ENCODE measurements at places on chromosomes 5 and 9. TPM values are rescaled to one million over a fixed set of nuclear protein-coding genes. Genes with fewer than 3 reads are reported as not detected.

LCN15 gene
- not detected for total RNA-seq

- no peak for DNase-seq
- no peaks in the 10 kb centered on the region for H3K4me1 ChIP-seq
- H3K27me3 ChIP-seq, result peaks cover 13% of the 10 kb centered on the region
- no peaks in the 10 kb centered on the region for H3K36me3 ChIP-seq
- no peak overlapping the region for H3K4me3 ChIP-seq
These were observed 375.0 kb upstream of the CCNH start for GRCh38 chr5:87787625-87788256.

DNA sequence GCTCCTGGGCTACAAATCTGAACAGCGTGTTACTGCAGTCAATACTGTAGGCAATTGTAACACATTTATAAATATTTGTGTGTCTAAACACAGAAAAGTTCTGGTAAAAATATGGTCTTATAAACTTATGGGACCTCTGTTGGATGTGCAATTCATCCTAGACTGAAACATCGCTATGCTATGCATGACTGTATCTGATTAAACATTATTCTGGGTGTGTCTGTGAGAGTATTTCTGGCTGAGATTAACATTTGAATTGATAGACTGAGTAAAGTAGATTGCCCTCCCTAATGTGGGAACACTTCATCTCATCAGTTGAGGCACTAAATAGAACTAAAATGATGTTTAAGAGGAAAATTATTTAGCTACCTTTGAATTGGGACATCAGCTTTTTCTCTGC, 24.3 kb upstream of the PRDM9 start:
- H3K27me3 ChIP-seq, result no peaks in the 10 kb centered on the region
- H3K36me3 ChIP-seq, result no peaks in the 10 kb centered on the region
- no peak for DNase-seq
- H3K27ac ChIP-seq, result no peak overlapping the region

ANKRD31 gene
- 0.13 TPM for total RNA-seq

- no peak overlapping the region for H3K4me3 ChIP-seq
- no peak for DNase-seq
- H3K27ac ChIP-seq, result no peak overlapping the region
- no peaks in the 10 kb centered on the region for H3K27me3 ChIP-seq
These were observed 213.7 kb downstream of the DRD1 start for GRCh38 chr5:175230299-175230698.

DNA sequence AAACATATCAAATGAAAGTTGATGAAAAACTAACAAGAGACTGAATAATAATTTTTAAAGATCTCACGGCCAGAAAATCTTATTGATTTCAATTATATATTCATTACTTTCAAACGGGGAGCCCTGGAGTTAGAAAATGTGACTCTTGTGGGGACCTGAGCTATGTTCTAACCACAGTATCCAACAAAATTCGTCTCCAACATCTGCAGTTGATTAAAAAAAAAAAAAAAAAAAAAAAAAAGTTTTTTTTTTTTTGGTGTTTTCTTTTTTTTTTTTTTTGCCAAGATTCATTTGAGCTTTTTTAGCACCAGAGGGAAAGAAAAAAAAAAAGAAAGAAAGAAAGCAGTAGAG, 144.3 kb upstream of the PIK3R1 start:
- no peak overlapping the region for H3K27ac ChIP-seq
- no peaks in the 10 kb centered on the region for H3K36me3 ChIP-seq
- H3K4me1 ChIP-seq, result peaks cover 10% of the 10 kb centered on the region

- no peaks in the 10 kb centered on the region for H3K27me3 ChIP-seq
- no peak for DNase-seq
- peaks cover 85% of the 10 kb centered on the region for H3K36me3 ChIP-seq
- peaks cover 27% of the 10 kb centered on the region for H3K4me1 ChIP-seq
- no peak overlapping the region for H3K4me3 ChIP-seq
These were observed 32.7 kb downstream of the PRRT1B start for GRCh38 chr9:131578021-131578420.

DNA sequence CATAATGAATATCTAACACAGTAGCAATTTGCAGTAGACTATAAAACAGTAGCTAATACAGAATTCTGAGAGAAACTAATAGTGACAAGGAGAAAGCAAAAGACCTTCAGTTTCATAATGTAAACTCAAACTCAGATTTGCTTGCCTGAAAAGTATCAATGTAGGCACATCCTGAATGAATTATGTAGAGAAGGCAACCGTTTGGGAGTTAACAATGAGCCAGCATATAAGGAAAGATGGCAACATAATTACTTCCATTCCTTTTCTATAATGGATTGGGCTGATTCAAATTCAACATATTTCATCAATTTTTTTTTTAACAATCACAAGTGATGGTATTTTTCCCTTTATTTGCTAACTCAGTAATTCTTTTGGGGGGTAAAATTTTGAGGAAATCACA, 261.6 kb downstream of the SEMA5A start:
- H3K4me3 ChIP-seq, result no peak overlapping the region
- no peaks in the 10 kb centered on the region for H3K27me3 ChIP-seq
- H3K4me1 ChIP-seq, result no peaks in the 10 kb centered on the region
- H3K36me3 ChIP-seq, result no peaks in the 10 kb centered on the region
- no peak for DNase-seq

DNA sequence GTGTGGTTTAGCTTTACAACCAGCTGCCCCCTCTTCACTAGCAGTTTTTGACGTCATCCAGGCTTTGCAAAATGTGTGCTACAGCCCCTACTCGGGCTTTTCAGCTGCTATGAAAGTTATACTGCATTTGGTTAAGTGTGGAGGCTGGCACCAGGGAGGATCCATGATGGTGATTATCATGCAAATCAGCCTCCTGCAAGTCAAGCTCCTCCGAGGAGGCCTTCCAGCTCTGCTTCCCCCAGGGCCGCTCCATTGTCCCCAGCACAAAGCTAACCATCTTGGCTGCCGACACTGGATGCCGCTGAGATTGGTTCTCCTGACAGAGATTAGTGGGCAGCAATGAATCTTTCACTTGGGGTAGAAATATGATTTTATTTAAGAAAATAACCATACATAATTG, 159.6 kb downstream of the NR2F1-AS1 start:
- no peaks in the 10 kb centered on the region for H3K4me1 ChIP-seq
- no peaks in the 10 kb centered on the region for H3K36me3 ChIP-seq
- H3K27me3 ChIP-seq, result peaks cover under 1% of the 10 kb centered on the region
- no peak for DNase-seq

- H3K4me3 ChIP-seq, result no peak overlapping the region
- no peaks in the 10 kb centered on the region for H3K36me3 ChIP-seq
- H3K27me3 ChIP-seq, result no peaks in the 10 kb centered on the region
- peaks cover 10% of the 10 kb centered on the region for H3K4me1 ChIP-seq
- no peak for DNase-seq
- H3K27ac ChIP-seq, result no peak overlapping the region
These were observed 137.2 kb upstream of the ZNF608 start for GRCh38 chr5:124883681-124884080.

GRCh38 chr9:36813154-36813553, 220.9 kb downstream of the PAX5 start:
- no peak overlapping the region for H3K4me3 ChIP-seq
- no peaks in the 10 kb centered on the region for H3K36me3 ChIP-seq
- H3K27me3 ChIP-seq, result peaks cover 18% of the 10 kb centered on the region
- peaks cover 2% of the 10 kb centered on the region for H3K4me1 ChIP-seq
- no peak overlapping the region for H3K27ac ChIP-seq
- no peak for DNase-seq

GRCh38 chr9:80602291-80602690, 1030.5 kb downstream of the TLE4 start:
- no peak overlapping the region for H3K27ac ChIP-seq
- H3K36me3 ChIP-seq, result no peaks in the 10 kb centered on the region
- no peak for DNase-seq
- H3K4me3 ChIP-seq, result no peak overlapping the region

- H3K36me3 ChIP-seq, result no peaks in the 10 kb centered on the region
- H3K4me1 ChIP-seq, result no peaks in the 10 kb centered on the region
- no peak for DNase-seq
These were observed 34.0 kb downstream of the ZNF474 start for GRCh38 chr5:122163121-122164069.

DNA sequence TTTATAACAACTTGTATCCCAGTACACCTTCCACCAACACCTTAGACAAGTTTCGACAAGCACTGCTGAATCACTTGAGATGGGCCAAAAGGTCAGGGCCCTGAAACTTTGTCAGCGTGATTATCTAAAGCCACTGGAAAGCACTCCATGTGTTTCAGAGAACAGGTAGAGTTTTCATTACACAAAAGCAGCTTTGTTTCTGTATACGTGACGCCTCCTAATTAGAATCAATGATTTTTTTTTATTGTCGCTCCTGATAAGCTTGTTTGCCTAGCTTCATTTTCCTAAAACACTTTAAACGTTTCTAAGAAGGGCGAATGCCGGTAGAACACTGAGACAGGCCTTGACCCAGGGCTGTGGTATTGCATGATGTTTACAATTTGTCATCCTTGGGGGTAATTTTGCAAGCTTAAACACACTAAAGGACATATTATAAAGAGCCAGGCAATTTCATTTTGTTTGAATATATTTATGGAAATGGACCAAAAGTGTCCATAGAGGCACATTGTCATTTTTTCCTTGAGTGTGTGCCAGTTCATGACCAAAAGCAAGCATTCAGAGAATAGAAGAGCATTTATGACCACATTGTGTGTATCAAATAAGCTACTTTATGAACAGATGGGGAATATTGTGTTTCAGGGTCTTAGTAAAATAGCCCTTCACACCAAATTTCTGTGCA, 193.6 kb downstream of the GLIS3 start:
- H3K4me3 ChIP-seq, result no peak overlapping the region
- H3K27ac ChIP-seq, result no peak overlapping the region
- no peaks in the 10 kb centered on the region for H3K36me3 ChIP-seq
- no peak for DNase-seq
- H3K27me3 ChIP-seq, result no peaks in the 10 kb centered on the region

DNA sequence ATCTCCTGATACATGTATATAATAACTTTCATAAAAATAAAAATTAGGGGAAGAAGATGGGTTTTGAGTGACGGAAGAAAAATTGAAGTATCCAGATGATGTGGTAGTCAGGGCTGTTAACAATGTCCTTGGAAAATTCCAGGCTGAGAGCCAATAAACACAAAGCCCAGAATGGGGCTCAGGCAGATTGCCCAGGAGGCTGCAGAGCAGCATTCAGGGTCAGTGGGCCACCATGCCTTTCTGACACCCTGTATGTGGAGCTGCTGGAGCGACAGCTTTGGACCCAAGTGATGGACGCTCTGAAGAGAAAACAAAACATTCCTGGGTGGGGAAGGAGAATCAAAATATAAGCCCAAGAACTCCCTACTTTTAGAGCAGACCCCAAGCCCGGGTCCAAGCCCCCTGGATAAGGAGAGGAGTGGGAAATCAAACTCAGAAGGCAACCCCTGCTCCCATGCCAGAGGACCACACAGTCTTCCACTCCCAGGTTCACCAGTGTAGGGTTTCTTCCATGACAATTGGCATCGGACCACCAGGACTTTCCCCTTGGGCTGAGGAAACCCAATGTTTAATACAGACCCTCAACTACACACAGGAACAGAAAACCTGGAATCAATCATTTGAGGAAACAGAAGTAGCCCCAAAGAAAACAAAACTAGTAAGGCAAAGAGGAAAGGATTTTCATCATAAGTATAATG, 45.7 kb upstream of the SPATA31C2 start:
- H3K27ac ChIP-seq, result no peak overlapping the region
- H3K4me1 ChIP-seq, result no peaks in the 10 kb centered on the region
- DNase-seq, result no peak
- H3K4me3 ChIP-seq, result no peak overlapping the region
- peaks cover 2% of the 10 kb centered on the region for H3K27me3 ChIP-seq

KCNIP1 gene
- not detected for total RNA-seq

DNA sequence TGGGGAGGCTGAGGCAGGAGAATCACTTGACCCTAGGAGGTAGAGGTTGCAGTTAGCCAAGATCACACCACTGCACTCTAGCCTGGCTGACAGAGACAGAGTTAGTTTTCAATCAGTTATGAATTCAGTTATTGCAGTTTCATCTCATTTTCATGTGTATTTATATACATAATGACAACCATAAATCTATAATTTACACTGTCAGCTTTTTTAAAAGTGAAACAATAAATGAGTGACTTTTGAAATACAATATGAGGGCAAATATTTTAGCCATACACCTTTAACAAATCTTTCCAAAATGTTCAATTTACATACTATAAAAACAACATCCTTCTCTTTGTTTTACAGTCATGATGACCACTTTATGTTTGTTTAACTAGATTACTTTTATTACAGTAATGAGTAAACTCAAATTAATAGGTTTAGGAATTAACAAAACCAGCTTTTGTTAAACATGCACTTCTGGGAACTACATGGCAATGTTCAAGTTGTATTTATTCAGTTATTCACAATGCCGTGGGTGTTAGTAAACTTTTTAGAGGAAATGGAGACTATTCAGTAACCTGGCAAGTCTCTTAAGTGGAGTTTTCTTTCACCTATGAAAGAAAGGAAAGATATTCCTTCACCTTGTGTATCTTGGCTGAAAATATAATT, 12.7 kb downstream of the TYRP1 start:
- DNase-seq, result no peak
- H3K27me3 ChIP-seq, result no peaks in the 10 kb centered on the region
- no peaks in the 10 kb centered on the region for H3K36me3 ChIP-seq
- H3K4me1 ChIP-seq, result no peaks in the 10 kb centered on the region
- H3K27ac ChIP-seq, result no peak overlapping the region
- H3K4me3 ChIP-seq, result no peak overlapping the region

DNA sequence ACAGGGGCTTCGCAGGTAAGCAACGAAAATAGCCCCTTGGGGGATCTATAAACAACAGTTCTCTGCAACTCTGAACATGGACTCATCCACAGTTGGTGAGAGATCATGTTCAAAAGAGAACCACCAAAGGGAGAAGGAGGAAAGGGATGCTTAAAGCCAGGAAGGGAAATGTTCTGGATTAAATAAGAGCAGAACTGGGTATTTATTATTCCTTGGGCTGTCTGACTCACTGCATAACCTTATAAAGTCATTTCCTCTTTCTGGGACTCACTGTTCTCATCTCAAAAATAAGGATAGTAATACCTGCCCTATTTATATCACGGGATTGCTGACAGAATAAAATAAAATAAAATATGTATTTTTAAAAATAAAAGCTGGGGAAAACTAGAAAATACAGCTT, 11.2 kb upstream of the MARCHF3 start:
- H3K27ac ChIP-seq, result no peak overlapping the region
- peaks cover 10% of the 10 kb centered on the region for H3K4me1 ChIP-seq
- no peaks in the 10 kb centered on the region for H3K36me3 ChIP-seq
- DNase-seq, result no peak

NEK6 gene
- total RNA-seq, result 110 TPM

GRCh38 chr5:143340891-143341685, 62.4 kb downstream of the NR3C1 start:
- no peaks in the 10 kb centered on the region for H3K27me3 ChIP-seq
- peaks cover 33% of the 10 kb centered on the region for H3K36me3 ChIP-seq
- no peak overlapping the region for H3K4me3 ChIP-seq
- H3K4me1 ChIP-seq, result peaks cover 44% of the 10 kb centered on the region
- DNase-seq, result no peak
- H3K27ac ChIP-seq, result peak overlapping the region; percentile 59

ADAMTS2 gene
- total RNA-seq, result not detected

GRCh38 chr9:136019681-136020060, 58.5 kb upstream of the UBAC1 start:
- H3K27me3 ChIP-seq, result peaks cover 8% of the 10 kb centered on the region
- H3K27ac ChIP-seq, result no peak overlapping the region
- peak; percentile 11 for DNase-seq
- no peak overlapping the region for H3K4me3 ChIP-seq
- H3K36me3 ChIP-seq, result no peaks in the 10 kb centered on the region

All from activated B cell treated with CpG ODN at 0.5 μM for 24 hours (primary cell).